CD8-positive, alpha-beta memory T cell (primary cell): ENCODE measurements at places on chromosomes 11 and 22. TPM values are rescaled to one million over a fixed set of nuclear protein-coding genes. Genes with fewer than 3 reads are reported as not detected.

- no peak overlapping the region for H3K4me3 ChIP-seq
- no peaks in the 10 kb centered on the region for H3K4me1 ChIP-seq
- no peak overlapping the region for H3K27ac ChIP-seq
- no peaks in the 10 kb centered on the region for H3K27me3 ChIP-seq
- no peak for DNase-seq
Measured at GRCh38 chr11:106765469-106766258, 252.6 kb downstream of the GUCY1A2 start.

The GLB1L3 gene
- total RNA-seq: 3.0 TPM

- no peaks in the 10 kb centered on the region for H3K36me3 ChIP-seq
- no peak for DNase-seq
- H3K4me1 ChIP-seq: no peaks in the 10 kb centered on the region
Measured at GRCh38 chr11:132430429-132431062, 1060.1 kb downstream of the NTM start.

DNA sequence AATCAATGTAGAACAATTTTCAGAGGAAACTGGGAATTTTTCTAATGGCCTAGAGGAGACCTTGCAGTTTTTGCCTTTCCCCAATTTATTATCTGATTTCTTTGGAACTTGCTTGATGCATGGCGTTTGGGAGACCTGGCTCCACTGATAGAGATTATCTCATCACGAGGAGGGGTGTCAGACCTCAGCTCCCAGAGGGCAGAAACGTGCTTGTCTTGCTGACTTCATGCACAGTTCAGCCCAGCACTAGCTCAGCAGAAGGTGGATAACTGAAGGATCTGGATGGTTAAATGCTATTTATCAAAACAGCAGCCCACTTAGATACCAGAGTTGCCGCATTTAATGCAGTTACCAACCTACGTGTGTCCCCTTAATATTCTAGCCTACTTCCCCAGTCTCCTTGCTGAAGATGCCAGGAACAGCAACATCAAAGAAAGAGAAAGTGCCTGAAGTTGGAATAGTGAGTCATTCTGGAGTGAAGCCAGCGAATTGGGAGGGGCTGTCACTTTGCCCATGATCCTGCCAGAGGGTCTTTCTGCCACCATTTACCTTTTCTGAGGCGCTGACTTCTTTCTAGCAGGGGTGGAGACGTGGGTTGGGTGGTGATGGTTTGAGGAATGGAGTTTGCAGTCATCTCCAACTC lies 133.5 kb upstream of the CADM1 start:
- H3K4me3 ChIP-seq: no peak overlapping the region
- H3K4me1 ChIP-seq: no peaks in the 10 kb centered on the region
- no peaks in the 10 kb centered on the region for H3K27me3 ChIP-seq
- no peak for DNase-seq
- no peaks in the 10 kb centered on the region for H3K36me3 ChIP-seq

The SCN4B gene
- 0.33 TPM for total RNA-seq

DNA sequence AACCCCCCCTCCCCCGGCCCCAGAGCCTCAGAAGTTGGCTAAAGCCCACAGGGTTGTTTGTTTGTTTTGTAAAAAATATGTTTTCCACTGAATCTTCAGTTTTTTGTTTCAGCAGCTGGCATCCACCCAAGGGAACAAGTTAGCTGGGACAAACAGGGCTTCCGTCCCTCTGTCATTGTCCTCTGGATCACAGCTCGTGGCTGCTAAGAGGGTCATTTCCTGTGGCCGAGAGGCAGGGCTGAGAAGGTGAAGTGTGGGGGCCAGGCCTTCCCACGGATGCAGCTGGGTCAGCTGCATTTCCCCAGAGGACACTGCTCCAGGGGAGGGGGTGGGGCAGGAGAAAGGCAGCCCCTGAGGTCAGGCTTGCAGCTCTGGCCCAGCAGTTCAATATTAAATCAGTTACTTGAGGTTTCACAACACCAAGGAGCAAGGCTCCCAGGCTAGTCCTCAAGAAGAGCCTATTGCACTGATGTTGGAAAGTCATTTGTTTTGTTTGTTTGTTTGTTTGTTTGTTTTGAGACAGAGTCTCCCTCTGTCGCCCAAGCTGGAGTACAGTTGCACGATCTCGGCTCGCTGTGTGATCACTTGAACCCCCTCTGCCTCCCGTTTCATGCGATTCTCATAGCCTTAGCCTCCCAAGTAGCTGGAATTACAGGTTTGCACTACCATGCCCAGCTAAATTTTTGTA lies 34.4 kb upstream of the SMTN start:
- H3K4me3 ChIP-seq: no peak overlapping the region
- H3K36me3 ChIP-seq: no peaks in the 10 kb centered on the region
- no peak overlapping the region for H3K27ac ChIP-seq
- no peaks in the 10 kb centered on the region for H3K27me3 ChIP-seq
- H3K4me1 ChIP-seq: no peaks in the 10 kb centered on the region

GRCh38 chr11:47396049-47396320 lies 12.4 kb upstream of the SLC39A13 start:
- no peaks in the 10 kb centered on the region for H3K36me3 ChIP-seq
- no peaks in the 10 kb centered on the region for H3K27me3 ChIP-seq
- no peak for DNase-seq

DNA sequence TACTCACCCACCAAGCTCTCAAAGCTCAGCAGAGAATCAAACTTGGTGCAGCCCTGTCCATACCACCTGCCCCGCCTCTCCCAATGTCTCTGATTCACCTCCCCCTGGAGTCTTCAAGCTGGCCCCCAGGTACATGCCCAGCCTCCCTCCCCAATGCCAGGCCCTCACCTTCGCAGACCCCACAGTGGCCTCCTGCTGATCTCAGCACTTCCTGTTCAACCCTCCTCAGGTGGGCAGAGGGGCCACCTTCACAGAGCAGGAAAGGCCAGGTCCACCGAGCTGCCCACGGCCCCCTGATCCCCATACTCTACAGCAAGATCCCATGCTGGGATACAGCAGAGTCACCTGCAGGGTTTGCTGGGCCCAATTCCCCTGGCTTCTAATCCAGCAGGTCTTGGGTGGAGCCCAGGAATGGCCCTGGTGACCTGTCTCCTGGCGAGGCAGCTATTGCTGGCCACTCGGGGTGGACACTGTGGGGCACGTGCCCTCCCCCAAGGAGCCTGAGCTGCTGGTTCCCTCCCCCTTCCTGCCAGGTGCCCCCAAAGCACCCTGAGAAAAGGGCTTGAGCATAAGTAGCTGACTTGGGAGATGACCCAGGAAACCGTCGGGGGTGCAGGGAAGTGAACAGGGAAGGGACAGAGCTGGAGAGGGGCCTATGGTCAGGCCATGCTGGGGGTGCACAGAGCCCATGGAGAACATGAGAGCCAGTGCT lies 150.7 kb downstream of the BRD1 start:
- H3K27me3 ChIP-seq: no peaks in the 10 kb centered on the region
- DNase-seq: no peak
- H3K4me1 ChIP-seq: no peaks in the 10 kb centered on the region
- no peak overlapping the region for H3K4me3 ChIP-seq
- no peak overlapping the region for H3K27ac ChIP-seq

The TBX10 gene
- not detected for total RNA-seq

The TTC36 gene
- total RNA-seq: 0.44 TPM

DNA sequence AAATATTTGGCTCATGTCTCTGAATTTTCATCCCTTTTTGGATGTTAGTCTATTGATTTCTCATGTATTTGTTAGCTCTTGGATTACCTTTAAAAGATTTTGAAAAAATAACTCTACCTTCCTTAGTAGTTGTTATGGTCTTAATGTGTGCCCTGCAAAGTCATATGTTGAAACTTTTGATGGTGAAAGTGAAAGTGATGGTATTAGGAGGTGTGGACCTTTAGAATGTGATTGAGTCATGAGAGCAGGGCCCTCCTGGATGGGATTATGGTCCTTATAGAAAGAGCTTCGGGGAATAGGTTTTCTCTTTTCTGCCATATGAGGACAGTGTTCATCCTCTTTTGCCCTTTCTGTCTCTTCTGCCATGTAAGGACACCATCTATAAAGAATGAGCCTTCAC lies 33.6 kb upstream of the MPPED2 start:
- H3K27me3 ChIP-seq: no peaks in the 10 kb centered on the region
- no peak overlapping the region for H3K4me3 ChIP-seq
- DNase-seq: no peak

DNA sequence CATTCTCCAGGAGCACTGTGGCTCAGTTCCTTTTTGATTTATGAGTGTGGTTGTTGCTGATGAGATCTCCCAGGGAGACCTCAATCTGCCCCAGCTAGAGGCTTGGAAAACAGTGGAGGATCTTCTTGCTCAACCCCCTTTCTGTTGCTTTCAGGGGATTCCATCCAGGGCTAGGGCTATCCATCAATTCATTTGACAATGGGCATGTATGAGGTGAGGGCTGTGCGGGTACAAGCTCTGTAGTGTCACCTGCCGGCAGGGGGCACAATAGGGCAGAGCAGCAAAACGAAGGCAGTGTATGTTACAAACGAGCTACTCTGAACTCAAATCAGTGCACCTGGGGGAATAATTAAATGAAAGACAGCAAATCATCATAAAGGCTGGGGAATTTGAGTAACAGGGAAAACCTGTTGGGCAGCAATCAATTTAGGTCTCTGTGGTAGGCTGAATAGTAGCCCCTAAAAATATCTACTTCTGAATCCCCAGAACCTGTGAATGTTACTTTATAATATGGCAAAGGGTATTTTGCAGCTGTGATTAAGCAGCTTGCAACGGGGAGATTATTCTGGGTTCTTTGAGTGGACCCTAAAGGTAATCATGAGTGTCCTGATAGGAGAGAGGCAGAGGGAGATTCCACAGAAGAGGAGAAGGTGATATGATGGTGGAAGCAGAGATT lies 170.3 kb upstream of the ZBED5 start:
- no peaks in the 10 kb centered on the region for H3K4me1 ChIP-seq
- H3K4me3 ChIP-seq: no peak overlapping the region
- H3K27ac ChIP-seq: no peak overlapping the region
- no peaks in the 10 kb centered on the region for H3K27me3 ChIP-seq
- DNase-seq: peak; percentile 42

The HBG2 gene
- not detected for total RNA-seq

DNA sequence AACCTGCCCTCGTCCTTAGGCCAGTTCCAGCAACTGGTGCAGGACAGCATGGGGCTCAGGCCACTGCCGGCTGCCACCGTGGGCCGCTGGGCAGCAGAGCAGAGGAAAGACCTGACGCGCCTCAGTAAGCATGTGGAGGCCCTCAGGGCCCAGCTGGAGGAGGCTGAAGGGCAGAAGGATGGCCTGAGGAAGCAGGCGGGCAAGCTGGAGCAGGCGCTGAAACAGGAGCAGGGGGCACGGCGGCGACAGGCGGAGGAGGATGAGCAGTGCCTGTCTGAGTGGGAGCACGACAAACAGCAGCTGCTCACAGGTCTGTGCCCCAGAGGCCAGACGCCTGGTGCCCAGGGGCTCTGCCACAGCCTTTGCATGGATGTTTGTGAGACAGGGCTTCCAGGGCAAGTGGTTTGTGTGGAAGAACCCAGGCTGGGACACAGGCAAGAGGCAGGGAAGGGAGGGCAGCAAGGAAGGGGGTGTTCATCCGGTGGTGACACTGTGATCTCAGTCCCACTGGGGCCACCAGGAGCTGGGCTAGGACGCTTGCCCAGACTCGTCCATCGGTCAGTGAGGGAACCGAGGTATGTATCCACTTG lies 13.9 kb downstream of the CCDC157 start:
- H3K27ac ChIP-seq: no peak overlapping the region
- no peaks in the 10 kb centered on the region for H3K36me3 ChIP-seq
- DNase-seq: no peak

The LIN7C gene
- total RNA-seq: 27.4 TPM

DNA sequence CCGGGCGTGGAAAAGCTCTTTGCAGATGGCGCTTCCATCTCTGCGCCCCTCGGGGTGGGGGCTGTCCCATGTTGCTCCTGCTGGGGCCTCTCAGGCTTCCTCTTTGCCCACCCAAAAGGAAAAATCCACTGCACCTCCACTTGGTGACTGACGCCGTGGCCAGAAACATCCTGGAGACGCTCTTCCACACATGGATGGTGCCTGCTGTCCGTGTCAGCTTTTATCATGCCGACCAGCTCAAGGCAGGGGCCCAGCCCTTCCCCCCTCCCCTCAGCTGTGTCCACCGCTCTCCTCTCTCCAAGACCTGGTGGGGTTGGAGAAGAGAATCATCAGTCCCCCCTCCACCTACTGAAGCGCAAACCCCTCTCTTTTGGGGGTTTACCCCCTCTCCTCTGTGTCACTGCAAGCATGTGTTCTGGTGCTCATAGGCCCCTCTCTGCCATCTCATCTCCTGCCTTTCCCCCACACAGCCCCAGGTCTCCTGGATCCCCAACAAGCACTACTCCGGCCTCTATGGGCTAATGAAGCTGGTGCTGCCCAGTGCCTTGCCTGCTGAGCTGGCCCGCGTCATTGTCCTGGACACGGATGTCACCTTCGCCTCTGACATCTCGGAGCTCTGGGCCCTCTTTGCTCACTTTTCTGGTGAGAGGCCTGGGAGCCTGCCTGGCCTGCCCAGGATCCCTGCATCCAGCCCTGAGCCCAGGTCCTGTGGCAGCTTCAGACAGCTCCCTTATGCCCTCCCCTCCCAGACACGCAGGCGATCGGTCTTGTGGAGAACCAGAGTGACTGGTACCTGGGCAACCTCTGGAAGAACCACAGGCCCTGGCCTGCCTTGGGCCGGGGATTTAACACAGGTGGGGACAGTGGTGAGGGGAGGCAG lies 1.8 kb downstream of the LARGE2 start:
- H3K27me3 ChIP-seq: no peaks in the 10 kb centered on the region
- H3K4me1 ChIP-seq: peaks cover 3% of the 10 kb centered on the region
- H3K27ac ChIP-seq: no peak overlapping the region
- DNase-seq: no peak

GRCh38 chr11:18527512-18527911 lies 770 bp upstream of the TSG101 start:
- H3K27ac ChIP-seq: peak overlapping the region; percentile 99
- no peaks in the 10 kb centered on the region for H3K27me3 ChIP-seq
- H3K36me3 ChIP-seq: no peaks in the 10 kb centered on the region
- DNase-seq: no peak
- peaks cover 20% of the 10 kb centered on the region for H3K4me1 ChIP-seq
- H3K4me3 ChIP-seq: peak overlapping the region; percentile 95

- no peak for DNase-seq
- peaks cover 29% of the 10 kb centered on the region for H3K4me1 ChIP-seq
- no peak overlapping the region for H3K27ac ChIP-seq
- no peaks in the 10 kb centered on the region for H3K36me3 ChIP-seq
- no peak overlapping the region for H3K4me3 ChIP-seq
Measured at GRCh38 chr11:67307545-67308001, 4.2 kb downstream of the SSH3 start.

DNA sequence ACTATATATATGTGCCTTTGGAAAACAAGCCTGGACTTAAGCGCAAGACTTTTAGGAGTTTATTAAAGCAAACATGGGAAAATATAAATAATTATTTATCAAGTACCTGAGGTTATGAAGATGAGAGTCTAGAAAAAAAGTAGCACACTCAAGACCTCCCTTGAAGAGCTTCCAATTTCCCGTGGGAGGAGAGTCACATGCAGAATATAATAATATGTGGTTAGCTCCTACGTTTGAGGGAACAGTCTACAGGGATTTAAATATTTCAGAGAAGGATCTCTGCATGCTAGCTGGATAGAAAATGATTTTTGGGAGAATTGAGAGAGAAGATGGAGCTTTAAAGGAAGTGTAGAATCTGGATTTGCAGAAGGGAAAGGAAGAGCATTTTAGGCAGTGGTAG lies 183.8 kb downstream of the SWAP70 start:
- H3K36me3 ChIP-seq: no peaks in the 10 kb centered on the region
- no peak overlapping the region for H3K4me3 ChIP-seq
- no peak for DNase-seq
- H3K27me3 ChIP-seq: no peaks in the 10 kb centered on the region
- H3K4me1 ChIP-seq: no peaks in the 10 kb centered on the region

The PHOX2A gene
- total RNA-seq: not detected

The GRM5 gene
- not detected for total RNA-seq

The CRYAB gene
- total RNA-seq: not detected

GRCh38 chr11:65907878-65908277 lies 7.7 kb upstream of the FOSL1 start:
- H3K4me3 ChIP-seq: no peak overlapping the region
- H3K27me3 ChIP-seq: no peaks in the 10 kb centered on the region
- no peak for DNase-seq
- H3K4me1 ChIP-seq: no peaks in the 10 kb centered on the region
- no peaks in the 10 kb centered on the region for H3K36me3 ChIP-seq
